ENCODE measurements at places on chromosomes 6 and 20. TPM values are rescaled to one million over a fixed set of nuclear protein-coding genes. Genes with fewer than 3 reads are reported as not detected.

CD40 gene
- 2.8 TPM for total RNA-seq

LY6G6F gene
- not detected for total RNA-seq

TTPAL gene
- total RNA-seq: 9.9 TPM

MAP1LC3A gene
- 47.8 TPM for total RNA-seq

CALHM6 gene
- not detected for total RNA-seq

IL20RA gene
- total RNA-seq: 3.2 TPM

TFAP2A gene
- total RNA-seq: 0.09 TPM

BPIFB1 gene
- not detected for total RNA-seq

SYCP2L gene
- total RNA-seq: 0.12 TPM

RAET1G gene
- total RNA-seq: not detected

RARS2 gene
- 30.7 TPM for total RNA-seq

PRICKLE4 gene
- total RNA-seq: 6.7 TPM

RIPPLY2 gene
- total RNA-seq: 1.3 TPM

WFDC10B gene
- total RNA-seq: not detected

FAM83C gene
- total RNA-seq: not detected

COL11A2 gene
- total RNA-seq: 0.52 TPM

ROS1 gene
- total RNA-seq: 0.38 TPM

HLA-DOA gene
- total RNA-seq: 1.8 TPM

UFL1 gene
- 24.9 TPM for total RNA-seq

TRIM39 gene
- 10.4 TPM for total RNA-seq

PPP1R3D gene
- 6.8 TPM for total RNA-seq

EFCAB8 gene
- total RNA-seq: 0.17 TPM

ZKSCAN8 gene
- 26.7 TPM for total RNA-seq

OPRM1 gene
- total RNA-seq: not detected

MLIP gene
- 1.9 TPM for total RNA-seq

TREML1 gene
- 0.35 TPM for total RNA-seq

LRRC1 gene
- 57.7 TPM for total RNA-seq

HLA-DMB gene
- 27.1 TPM for total RNA-seq

SIRPA gene
- 24.4 TPM for total RNA-seq

HSPA1L gene
- total RNA-seq: 3.4 TPM

TFAP2B gene
- not detected for total RNA-seq

PGC gene
- not detected for total RNA-seq

HEY2 gene
- total RNA-seq: 2.9 TPM

RGS17 gene
- total RNA-seq: 0.43 TPM

STK35 gene
- total RNA-seq: 23.3 TPM

PPIL6 gene
- 0.67 TPM for total RNA-seq

HLA-DRB1 gene
- 169 TPM for total RNA-seq

PTCRA gene
- total RNA-seq: not detected

CD93 gene
- 7.6 TPM for total RNA-seq

ABRACL gene
- 36.2 TPM for total RNA-seq

TRIM40 gene
- total RNA-seq: 19.8 TPM

Measured in mucosa of descending colon (tissue), 3 donors.